ENCODE measurements at places on chromosomes 2 and 18.

GRCh38 chr2:157489983-157490382, 46.1 kb upstream of the CYTIP start:
- no peak for DNase-seq

GRCh38 chr2:24221343-24222050, 46.6 kb downstream of the FAM228A start:
- DNase-seq, result no peak

DNA sequence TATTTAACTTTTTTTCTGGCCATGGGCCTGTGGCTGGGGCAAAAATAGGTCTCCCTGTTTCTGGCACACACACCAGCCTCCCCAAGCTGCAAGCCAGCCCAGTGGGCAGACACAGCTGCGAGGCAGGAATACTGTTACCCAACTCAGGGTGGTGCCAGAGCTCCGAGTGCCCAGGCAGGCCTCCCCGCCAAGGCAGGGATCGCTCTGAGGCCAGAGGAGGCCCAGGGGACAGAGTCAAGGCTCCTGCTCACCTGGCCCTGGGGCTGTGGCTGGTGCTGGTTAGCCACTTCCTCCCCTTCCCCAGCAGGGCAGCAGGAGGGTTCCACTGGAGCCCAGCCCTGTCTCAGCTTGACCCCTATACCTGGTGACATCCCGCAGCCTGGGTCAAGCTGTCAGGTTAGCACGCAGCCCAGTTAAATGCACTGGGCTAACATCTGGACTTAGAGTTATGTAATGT, 67.1 kb upstream of the EPAS1 start:
- DNase-seq, result no peak

GRCh38 chr2:239814861-239815601, 210.1 kb downstream of the NDUFA10 start:
- no peak for DNase-seq

DNA sequence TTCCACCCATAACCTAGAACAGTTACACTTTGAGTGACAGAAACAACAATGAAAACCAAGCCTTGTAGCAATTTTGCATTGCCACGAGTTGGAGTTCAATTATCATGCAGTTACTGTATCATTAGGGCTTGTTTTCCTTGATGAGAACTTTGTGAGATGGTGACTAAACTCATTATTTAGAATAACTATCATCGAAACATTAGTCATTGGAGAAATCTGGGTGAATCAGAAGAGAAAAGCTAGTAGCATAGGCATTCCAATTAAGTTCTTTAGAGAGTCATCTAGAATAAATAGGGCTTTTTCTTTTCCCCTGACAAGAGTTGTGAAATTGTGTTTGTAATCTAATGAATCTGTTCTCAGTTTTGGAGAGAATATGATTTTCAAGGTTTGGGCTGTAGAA, 122.8 kb upstream of the DOCK10 start:
- no peak for DNase-seq

DNA sequence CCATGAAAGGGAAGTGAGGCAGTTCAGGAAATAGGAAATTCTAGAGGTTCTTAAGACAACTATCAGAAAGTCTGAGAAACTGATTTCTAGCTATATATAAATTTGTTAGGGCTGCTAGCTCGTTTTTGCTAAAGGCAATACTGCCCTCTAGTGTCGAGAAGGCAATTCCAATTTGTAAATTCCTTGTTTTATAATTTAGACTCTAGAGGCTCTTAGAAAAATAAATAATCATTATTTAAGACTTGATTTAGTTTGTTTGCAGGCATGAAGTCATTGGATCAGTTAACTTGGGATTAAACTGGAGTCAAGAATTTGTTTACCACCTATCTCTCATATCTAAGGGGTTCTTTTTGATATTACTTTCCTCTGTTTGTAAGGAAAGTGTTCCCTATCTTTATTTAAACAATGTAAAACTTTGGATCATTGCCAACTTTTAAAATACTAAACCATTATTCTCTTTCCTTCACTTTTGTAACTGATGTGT, 66.2 kb downstream of the ACVR2A start:
- peak; percentile 71 for DNase-seq

DNA sequence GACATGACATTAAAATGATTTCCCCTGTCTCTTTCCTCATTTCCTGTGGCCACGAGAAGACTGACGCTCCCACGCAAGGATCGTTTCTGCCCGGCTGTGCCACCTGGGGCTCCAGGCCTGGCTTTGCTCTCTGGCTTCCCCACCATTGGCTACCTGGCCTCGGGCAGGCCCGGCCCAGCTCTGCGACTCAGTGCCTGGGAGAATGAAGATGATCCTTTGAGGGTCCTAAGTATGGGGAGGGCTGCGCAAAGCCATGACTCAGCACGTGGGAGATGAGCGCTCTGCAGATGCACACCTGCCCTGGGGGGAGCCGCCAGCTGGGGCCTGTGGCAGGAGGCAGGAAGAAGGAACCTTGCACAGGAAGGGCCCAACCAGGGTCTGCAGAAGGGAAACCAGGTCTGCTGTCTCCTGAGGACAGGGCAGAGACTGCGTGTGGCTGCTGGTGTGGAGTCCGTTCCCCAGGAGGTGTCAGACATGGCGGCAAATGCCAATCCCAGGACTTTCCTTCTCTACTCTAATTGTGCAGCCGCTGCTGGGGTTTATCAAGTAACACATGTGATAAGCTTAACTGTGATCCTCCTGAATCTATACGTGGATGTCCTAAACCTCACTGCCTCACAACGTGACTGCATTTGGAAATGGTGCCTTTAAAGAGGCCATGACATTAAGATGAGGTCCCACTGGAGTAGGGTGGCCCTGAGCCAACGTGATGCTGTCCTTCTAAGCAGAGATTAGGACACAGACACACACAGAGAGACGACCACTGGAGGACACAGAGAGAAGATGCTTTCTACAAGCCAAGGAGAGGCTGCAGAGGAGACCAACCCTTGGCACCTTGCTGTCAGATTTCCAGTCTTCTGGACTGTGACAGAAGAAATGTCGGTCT, 32.9 kb downstream of the MBP start:
- DNase-seq, result no peak

DNA sequence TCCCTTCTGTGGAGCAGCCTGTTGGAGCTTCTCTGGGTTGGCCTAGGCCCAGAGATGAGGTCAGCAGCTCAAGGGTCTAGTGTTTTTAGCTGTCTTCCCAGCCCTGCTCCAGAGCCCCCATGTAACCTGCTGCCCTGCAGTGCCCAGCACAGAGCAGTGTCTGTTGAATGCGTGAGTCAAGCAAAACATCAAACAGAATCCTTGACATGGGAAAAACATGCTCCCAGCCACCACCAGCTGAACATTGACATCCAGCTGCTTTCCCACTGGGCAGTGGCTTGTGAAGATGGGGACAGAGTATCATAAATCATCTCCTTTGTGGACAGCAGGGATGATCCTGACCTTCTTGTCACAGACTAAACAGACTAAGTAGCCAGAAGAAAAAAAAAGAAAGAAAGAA, 22.6 kb downstream of the IMPA2 start:
- DNase-seq, result no peak

GRCh38 chr2:144975881-144976280, 456.0 kb upstream of the ZEB2 start:
- DNase-seq, result no peak

DNA sequence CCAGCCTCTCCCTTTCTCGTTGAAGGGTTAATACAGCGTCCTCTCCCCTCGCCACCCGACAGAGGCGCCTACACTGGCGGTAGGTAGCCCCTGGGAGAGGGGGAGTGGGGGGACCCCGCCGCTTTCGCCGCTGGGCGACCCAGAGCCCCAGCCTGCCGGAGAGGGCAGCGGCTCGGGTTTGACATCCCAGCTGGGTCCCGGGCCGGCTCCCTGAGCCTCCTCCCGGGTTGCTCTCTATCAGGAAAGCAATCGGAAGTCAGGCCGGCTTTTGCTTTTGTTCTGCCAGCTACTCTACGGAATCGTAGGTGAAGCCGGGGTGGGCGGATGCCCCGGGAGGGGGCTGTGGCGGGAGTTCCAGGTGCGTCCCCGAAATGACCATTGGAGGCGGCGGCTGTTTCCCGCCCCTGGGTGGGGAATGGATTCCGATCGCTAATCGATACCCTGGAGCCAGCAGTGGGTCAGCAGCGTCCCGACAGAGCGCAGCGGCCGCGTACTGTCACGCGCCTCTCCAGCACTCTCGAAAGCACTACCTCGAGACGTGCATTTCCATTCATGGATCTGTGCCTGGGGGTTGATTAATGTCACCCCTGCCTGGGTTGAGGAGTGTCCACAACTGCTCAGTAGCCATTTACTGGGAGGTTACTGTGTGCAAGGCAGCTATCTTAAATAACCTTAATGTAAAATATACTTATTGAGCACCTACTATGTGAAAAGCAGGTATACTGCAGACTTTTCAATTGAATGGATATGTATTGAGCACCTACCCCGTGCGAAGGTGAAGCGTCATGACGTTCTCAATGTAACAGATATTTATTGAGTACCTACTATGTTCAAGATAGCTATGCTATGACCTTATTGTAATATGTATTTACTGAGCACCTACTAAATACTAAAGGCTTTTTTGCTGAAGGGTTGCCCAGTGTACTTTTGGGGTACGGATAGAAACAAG, 1.1 kb downstream of the MAPK4 start:
- no peak for DNase-seq

DNA sequence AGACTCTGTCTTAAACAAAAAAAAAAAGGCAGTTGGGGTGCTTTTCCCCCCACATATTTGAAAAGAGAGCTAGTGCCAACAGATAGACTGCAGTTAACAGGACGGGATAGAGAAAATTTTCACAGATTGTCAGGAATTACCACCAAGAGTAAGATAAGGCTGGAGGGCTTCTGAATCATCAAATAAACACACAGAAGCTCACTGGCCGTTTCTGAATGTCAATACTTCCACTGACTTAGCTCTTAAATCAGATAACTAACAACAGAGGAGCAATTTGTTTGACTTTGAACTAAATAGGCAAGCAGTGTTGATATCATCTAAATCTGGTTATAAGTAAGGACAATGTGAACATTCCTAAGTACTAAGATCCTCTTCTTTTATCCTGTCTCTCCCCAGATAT, 34.7 kb downstream of the PIEZO2 start:
- DNase-seq, result no peak

- no peak for DNase-seq
Observed at GRCh38 chr18:26190506-26190905, 35.7 kb upstream of the TAF4B start.

GRCh38 chr2:39326644-39327043, 82.9 kb upstream of the CDKL4 start:
- DNase-seq, result no peak

GRCh38 chr2:42756150-42756775, 7.7 kb downstream of the OXER1 start:
- DNase-seq, result no peak

GRCh38 chr2:207514451-207514850, 15.3 kb upstream of the CREB1 start:
- DNase-seq, result no peak

GRCh38 chr18:60965856-60966255, 367.4 kb upstream of the CDH20 start:
- DNase-seq, result no peak

- no peak for DNase-seq
Observed at GRCh38 chr18:6877288-6877687, 147.8 kb downstream of the ARHGAP28 start.

Data from glomerular endothelial cell (primary cell).